ENCODE measurements at places on chromosomes 12 and 14.

DNA sequence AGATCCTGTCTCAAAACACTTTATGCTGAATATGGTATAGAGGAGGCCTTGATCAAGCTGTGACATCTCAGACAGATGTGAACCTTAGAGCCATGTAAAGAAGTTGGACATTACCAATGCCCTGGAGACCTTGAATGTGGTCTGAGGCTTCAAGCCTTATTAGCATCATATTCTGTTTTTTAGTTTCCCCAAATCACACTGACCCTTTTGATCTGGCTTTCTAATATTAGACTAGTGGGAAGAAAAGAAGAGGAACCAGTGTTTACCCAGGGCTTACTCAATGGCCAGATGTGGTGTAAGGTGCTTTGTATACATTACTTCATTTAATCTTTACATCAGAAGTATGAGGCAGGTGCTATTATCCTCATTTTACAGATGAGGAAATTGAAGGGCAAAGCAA is 10.6 kb upstream of the TBPL2 start:
- no peak for DNase-seq

DNA sequence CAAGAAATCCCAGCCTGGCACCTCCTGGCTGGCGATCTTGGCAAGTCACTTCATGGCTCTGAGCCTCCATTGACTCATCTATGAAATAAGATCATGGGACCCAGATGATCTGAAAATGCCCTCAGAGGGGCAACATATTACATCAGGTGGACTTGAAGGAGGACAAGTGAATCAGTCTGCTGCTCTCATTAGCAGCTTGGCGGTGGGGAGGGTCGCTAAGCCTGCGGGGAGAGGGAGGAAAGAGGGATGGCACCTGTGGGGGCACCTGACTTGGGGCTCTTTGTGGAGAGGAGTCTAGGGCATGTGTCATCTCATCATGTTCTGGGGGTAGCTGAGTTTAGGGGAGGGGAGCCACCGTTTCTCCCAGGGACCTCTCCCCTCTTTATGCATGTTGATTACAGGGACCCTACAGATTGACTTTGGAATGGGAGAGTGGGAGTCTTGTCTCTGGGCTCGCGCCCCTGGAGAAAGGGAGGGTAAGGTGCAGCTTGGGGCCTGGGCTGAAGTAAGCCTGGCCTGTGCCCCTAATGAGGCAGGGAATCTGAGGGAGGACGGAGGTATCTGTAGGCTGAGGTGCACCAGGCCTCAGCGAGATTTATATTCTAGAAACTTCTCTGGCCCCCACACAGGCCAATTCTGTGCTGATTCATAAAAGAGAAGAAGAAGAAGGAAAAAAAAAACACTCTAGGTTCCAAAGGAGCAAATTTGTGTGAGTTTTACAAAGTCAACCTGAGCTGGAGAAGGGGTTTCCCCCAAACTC is 29.3 kb upstream of the BATF start:
- DNase-seq, result no peak

DNA sequence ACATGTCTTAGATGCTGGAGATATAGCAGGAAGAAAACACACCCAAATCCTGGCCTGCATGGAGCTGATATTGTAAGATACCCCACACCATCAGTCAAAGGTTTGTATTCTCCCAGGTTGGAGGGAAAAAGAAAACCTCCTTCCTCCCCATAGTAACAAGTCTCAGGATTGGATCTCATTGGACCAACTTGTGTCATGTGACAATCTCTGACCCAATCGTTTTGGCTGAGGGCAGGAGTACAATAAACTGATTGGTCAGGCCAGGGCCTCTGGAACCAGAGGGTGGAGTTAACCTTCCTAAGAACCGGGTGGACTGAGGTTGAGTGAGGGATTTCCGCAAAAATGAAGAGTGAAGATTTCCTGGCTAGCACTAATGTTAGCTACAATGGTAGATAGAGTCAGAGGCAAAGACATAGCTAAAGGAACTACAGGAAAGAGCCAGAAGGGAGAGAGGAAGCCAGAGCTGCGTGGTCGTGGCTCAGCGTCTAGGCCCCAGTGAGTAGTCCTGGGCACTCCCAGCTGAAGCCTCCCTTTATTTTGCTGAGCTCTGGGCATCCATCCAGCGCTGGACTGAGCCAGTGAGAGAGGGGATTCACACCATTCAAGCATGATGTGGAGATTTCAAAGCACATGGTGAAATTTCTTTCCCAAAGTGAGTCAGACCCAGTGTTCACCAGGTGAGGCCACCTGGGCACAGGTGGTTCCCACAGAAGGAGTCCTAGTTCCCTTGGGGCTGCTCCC is 219.9 kb downstream of the AACS start:
- peak; percentile 58 for DNase-seq

- DNase-seq, result peak; percentile 30
Observed at GRCh38 chr14:30610787-30611343, 11.3 kb upstream of the SCFD1 start.

DNA sequence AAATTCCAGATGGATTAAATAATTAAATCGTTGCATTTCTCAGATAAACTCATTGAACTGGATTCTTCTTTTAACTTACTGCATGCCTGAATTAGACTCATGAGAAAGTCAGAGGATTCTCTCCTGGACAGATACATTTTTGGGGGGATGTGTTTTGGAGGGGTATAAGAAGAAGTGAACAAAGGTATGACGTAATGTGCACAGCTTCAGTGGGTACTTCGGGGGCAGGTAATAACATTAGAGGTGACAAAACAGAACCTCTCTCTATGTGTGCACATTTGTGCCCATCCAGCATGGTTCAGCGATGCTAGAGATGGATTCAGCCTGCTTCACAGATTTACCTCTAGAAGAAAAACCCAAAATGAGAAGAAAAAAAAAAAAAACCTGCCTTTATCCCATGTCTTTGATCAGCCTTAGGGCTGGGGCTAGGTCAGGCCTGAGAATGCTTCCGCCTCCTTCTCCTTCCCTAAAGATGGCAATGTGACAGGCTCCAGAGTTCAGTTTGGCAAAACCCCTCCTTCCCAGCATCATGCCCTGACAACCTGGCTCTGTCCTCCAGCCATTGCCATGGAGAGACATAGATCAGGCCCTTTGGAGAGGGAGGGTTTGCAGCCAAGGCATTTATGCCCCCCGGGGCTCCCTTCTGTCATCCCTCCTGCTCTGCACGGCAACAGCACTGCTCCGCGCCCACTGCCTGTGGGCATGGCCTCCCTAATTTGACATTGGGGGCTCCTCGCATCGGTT is 166.7 kb downstream of the KCNA5 start:
- no peak for DNase-seq

DNA sequence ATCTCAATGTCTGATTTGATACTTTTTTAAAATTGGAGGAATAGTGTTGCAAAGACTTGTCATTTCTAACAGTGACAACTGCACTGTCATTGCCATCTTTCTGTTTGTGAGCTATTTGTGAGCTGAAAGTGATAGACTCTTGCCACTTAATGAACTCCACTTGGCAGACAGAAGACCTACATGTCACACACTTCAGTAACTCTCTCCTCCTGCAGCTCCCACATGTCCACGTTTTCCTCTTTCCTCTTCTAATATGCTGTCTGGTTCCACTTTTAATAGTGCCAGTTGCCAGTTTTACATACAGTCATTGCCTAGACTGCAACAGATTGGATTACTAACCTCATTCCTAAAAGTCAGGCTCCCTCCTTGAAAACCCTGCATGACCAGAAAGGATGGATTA is 121.5 kb downstream of the CAPZA3 start:
- DNase-seq, result no peak

DNA sequence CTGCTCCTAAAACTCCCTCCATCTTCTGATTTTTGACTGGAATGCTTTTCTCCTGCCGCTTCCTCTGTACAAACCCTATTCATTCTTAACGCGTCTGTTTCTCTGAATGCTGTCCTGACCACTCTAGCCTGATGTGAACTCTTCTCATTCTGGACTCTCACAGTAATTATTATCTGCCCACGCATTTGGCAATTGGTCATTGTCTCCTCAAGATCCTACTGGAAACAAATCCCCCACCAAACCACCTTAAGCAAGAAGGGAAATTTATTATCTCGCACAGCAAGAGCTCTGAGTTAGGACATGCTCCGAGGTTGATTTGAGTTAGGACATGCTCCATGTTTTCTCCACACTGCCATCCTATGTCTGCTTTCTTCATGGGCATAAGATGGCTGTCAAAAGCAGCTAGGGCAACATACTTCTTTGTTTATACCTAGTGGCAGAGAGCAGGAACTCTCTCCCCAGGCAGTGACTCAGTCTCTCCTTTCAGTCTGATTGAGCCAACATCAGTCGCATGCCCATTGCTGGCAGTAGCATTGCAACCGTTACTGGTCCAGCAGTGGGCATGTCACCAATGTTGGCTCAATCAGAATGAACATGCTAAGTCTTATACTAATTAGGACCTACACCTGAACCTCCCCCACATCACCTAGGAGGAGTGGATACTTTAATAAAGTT is 102.2 kb downstream of the SSPN start:
- no peak for DNase-seq

- DNase-seq, result no peak
Observed at GRCh38 chr14:52266179-52266578, 1.3 kb upstream of the PTGDR start.

- DNase-seq, result no peak
Observed at GRCh38 chr12:6567112-6567670, 900 bp downstream of the NOP2 start.

DNA sequence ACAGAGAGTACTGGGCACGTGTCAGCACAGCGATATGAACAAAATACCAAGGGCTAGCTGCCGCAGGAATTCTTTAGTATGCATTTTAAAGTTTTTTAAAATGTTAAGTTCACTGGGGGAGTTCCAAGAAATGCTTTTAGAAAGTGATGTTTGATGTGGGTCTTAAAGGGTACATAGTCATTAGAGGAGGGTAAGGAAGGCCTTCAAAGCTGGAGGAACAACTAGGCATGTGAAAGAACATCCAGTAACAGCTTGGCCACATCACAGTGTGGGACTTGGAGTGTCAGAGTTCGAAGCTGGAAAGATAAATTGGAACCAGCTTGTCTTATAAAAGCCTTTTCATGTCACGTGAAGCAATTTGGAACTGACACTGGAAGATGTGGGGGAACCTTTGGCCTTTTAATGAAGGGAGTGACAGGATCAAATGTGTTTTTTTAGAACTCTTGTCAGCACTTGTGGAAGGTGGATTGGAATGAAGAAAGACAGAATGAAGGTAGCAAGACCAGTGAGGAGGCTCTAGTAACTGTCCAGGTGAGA is 57.7 kb downstream of the WDR20 start:
- no peak for DNase-seq

DNA sequence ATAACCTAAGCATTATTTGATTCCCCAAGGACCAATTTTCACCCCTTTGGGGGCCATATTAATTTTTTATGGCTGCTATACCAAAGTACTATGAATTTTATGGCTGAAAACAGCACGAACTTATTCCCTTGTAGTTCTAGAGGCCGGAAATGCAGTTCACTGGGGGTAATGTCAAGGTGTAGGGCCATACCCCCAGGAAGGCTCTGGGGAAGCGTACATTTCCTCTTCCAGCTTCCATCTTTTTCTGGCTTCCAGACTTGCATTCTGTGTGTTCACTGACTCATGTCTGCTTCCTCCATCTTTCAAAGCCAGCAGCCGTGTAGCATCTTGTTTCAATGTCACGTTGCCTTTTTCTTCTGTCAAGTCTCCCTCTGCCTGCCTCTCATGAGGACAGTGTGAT is 133.5 kb downstream of the BICD1 start:
- no peak for DNase-seq

- no peak for DNase-seq
Observed at GRCh38 chr12:62618930-62619329, 152.3 kb downstream of the MON2 start.

DNA sequence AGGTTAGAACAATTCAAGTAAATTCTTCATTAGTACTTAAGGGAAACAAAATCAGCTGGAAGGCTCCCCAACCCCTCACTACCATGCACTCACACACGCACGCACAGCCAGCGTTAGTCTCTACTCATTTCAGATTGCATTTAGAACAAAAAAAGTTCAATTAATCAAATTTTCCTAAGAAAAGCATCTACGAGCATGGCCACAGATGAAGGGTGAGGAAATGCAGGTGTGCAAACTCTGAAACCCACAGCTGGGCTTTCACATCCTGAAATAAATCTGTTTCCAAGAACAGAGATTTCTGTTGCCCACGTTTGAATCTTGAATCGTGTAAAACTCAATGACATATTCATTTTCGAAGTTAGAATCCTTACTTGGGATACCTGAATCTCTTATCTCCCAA is 62.6 kb downstream of the SEL1L start:
- DNase-seq, result no peak

GRCh38 chr12:3223601-3224529 is 146.7 kb downstream of the TSPAN9 start:
- peak; percentile 52 for DNase-seq

- no peak for DNase-seq
Observed at GRCh38 chr12:10849425-10849878, at the start of gene PRR4. Gene PRR4 (minus strand): TSS chr12:10849475. CDS start chr12:10849437, 38 bp downstream.

DNA sequence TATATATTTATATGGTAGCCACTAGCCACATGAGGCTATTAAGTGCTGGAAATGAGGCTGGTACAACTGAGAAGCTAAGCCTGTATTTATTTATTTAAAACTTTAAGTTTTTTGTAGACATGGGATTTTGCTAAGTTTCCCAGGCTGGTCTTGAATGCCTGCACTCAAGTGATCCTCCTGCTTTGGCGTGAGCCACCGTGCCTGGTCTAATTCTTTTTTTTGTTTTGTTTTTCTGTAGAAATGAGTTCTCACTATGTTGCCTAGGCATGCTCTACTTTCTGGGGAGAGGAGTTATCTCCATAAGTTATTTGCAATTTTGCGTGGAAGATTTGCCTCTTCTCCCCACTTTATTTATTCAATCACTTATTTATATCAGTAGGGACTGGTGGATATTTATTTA is 4.8 kb upstream of the SNRNP35 start:
- DNase-seq, result no peak

DNA sequence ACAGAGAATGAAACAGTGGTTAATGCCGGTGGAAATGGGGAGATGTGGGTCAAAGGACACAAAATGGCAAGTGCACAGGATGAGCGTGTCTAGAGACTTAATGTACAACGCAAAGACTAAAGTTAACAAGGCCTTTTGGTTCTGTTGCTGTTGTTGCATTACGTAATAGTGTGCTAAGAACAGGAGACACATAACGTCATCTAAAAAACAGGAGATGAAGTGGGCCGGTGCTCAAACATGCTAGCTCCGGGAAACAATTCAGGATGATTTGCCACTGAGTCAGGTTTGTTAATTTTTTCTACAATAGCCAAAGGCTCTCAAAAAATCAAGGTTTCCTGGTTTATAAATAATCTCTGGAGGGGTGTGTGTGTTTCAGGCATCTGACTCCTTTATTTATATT is 55.5 kb downstream of the ETV6 start:
- no peak for DNase-seq

DNA sequence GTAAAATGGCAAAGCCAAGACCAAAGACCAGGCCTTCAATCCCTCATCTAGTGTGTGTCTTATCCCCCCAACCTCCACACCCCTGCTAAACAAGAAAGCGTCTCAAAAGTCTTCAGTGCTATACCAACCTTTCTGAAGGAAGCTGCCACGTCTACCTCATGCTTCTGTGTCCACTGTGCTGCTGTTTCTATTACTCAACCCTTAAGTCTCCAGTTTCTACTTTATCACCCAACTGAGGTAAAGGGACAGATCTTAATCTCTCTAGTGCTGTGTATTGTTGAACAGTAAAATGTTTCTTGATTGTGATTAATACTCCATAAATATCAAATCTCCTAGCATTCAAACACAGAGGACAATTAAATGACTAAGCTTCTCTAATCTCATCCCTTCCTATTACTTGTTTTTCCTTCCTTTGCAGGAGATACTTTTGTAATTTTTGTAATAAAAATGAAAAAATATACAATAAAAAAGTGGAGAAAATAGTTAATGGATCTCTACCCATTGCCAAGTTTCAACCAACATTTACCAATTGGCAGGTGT is 23.3 kb downstream of the BTBD7 start:
- no peak for DNase-seq

Measured in NCI-H82 (cell line).